Suppressor macrophage treated with lipopolysaccharide for 4 hours (primary cell): ENCODE measurements at places on chromosomes 2 and 18.
A peak's percentile ranks its signal among the peaks of the same experiment; 100 is the strongest.

DNA sequence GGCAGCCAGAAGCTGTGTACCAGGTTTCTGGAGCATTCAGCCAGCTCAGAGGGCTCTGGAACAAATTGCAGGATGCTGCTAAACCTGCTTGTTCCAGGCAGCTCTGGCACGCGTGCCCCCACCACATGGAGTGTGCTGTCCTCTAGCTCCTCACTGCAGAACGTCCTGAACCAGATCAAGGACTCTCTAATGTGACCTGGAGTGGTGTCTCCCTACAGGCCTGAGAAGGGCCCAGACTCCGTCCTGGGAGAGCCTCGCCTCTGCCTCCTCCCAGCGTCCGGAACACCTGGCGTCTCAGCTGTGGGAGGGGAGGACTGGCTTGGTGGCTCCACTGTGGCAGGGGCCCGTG lies 115.6 kb upstream of the GPC1 start:
- DNase-seq = no peak

DNA sequence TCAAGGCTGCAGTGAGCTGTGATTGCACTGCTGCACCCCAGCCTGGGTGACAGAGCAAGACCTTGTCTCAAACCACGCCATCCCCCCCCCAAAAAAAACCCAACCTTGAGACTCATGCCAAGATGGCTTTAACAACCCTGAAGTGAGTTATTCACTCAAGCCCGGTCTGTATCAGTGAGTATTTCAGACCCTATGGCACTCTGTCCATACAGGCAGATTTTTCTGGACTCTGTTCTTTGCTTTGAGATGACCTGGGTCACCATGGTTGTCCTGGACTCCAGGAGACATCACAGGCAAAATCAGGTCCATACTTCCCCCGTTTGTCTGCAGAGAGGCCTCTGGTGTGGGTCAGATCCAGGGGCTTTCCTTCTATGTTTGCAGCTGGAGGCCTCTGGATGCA lies 91.7 kb downstream of the TGOLN2 start:
- DNase-seq = no peak

DNA sequence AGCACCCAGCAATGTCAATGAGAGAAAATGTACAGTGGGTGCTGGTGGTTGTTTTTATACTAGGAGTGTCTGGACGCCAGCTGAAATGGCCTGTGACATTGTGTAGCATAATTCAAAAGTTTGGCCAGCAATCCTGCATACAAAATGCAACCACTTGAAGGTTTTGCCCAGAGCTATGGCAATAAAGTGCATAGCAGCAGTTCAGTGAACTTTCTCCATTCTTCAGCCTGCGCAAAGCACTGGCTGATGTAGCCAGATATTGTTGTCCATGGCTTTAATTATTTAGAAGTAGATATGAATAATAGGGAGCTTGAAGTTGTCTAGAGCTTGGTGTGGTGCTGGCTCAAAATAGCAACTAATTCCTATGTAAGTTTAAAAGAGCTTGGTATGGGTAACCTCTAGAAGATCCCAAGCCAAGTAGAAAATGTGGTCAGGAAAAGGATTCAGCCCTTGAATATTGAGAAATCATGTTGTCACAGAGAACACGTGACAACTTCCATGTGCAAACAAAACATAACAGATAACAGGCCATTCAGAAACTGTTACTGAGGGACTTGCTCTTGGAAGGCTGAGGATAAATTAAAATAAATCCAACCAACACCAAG lies 33.3 kb upstream of the PGAP1 start:
- DNase-seq = peak; percentile 35

DNA sequence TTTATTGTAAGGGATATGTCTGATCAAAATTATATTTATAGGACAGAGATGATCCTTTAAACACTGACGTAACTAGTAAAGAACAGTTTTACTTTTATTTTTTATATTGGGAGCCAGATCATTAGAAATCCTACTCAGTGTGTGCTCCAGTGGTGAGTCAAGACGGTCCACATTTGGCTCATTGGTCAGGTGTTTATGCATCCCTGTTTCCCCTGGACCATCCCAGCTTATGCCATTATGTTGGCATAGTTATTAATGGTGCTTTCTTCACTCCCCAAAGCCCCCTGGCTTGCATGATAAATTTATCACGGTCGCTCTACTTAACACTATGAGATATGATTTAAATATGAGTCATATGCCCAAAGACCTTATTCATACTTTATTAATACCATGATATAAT lies 293.4 kb downstream of the XIRP2 start:
- DNase-seq = no peak

DNA sequence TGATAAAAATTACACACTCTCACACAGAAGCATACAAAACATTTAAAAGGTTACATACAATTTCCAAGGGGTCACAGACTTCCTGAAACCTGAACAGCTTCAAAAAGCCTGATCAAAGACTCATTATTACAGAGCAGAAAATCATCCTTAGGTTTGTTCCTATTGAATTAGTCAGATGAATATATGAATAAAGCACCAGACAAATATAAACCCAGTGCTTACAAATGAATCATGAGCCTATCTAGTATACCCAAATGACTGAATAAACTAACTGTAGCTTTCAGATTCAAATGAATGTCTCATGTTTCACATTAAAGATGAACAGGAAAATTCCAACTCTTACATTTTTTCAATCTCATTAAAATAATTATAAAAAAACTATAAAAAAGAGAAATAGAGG lies 550.3 kb downstream of the SUCLG1 start:
- no peak for DNase-seq

DNA sequence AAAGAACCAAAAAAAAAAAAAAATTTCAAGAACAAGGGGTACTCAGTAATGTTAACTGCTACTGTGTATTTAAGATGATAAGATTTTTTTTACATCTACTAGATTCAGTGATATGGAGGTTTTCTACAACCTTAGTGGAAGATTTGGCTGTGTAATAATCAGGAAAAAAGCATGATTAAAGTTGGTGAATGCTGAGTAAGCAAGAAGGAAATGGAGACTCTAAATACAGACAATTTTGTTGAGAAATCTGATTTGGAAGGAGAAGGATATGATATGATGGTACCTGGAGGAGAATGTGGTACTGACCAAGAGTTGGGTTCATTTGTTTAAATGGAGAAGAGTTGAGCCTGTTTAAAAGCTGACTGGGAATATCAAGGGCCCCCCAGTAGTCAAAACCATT lies 125.1 kb downstream of the WDPCP start:
- no peak for DNase-seq

GRCh38 chr2:236633219-236633570 lies 63.6 kb downstream of the ACKR3 start:
- DNase-seq = no peak

DNA sequence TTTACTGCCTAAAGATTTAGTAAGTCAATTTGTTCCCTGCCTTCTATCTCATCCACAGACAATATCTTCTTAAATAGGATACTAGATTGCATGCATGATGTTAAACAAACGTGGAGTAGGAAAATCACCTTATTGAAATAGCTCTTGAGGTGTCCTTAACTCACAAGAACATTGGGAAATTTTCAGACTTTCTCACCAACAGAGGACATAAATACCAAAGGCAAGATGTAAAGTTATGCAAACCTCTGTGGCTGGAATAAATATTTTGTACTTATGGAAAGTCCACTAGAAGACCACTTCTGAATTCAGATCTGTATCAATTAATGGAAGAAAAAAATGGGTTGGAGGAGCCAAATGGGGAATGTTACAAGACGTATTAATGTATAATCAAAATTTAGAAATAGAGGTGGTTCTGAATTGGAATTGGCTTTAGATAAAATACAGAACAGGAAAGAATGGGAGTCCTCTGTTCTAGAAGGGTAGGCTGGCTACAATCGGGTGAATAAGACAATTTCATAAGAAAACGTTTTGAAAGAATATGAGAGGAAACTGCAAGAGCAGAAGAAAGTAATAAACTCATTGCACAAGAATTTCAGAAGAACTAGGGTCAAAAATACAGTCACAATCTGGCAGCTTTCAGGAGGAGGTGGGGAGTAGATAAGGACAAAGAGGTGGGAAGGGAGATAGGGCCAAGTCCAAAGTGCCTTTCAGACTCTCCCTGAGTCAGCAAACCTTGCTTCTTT lies 69.3 kb upstream of the FN1 start:
- peak; percentile 72 for DNase-seq

GRCh38 chr2:98509542-98510321 lies 65.1 kb downstream of the INPP4A start:
- no peak for DNase-seq

DNA sequence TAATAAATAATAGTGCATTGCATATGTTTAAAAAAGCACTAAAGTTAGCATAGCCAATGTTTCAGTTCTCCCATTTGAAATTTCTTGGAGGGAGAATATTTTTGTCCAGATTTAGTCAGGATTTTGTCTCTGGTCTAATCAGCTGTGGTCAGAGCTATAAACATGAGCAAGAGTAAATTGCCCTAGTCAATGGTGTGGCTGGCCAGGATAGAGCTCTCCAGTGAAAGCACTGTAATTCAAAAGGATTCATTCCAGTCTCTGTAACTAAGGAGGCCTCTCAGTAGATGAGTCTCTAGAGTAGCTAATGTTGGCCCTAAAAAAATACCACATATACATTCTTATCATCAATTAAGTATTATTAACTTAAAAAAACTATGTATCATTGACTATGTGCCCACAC lies 241.6 kb downstream of the CDCA7 start:
- DNase-seq = no peak

DNA sequence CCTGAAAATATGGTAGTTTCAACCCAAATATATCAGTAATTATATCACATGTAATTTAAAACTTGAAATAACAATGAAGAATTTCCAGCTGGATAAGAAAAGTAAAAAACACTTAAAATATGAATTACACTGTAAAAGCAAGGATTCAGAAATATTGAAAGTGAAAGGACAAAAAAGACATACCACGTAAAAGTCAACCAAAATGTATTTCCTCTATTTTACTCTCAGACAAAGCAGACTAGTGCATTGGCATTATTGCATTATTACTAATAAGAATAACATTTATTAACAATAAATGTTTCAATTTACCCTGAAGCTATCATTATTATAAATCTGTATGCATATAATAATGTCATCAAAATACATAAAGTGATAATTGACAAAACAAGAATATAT lies 445.1 kb upstream of the TRIB2 start:
- DNase-seq = peak; percentile 58

GRCh38 chr2:48343571-48344440 lies 186.1 kb upstream of the STON1 start:
- peak; percentile 53 for DNase-seq

GRCh38 chr2:235527806-235528469 lies 34.1 kb downstream of the AGAP1 start:
- no peak for DNase-seq

DNA sequence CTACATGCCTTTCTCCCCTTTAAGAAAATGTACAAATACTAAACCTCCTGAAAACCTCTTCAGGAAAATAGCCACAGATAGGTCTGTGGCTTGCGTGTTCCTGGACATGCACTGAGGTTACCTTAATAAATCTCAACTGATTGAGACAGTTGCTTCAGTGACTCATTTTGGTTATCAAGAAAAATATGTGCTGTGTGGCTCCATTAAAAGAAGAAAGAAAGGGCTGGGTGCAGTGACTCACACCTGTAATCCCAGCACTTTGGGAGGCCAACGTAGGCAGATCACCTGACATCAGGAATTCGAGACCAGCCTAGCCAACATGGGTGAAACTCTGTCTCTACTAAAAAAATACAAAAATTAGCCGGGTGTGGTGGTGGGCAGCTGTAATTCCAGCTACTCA lies 27.1 kb downstream of the CREG2 start:
- DNase-seq = no peak

DNA sequence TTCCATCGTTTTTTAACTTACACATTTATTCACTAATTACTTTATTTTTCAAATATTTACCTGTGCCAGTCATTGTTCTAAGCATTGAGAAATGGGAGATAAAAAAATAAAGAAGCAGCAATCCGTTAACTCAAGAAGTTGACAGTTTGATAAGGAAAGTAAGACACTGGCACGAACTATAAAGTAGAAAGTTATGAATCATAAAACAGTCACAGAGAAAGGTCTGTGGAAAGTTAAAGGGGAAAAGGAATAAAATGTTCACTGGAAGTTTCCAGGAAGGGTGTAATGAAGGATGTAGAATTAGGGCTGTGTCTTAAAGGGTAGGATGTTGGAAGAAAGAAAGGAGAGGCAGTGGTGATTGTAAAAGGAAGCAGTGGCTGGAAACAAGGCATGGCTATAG lies 118.9 kb downstream of the RDH14 start:
- no peak for DNase-seq

- no peak for DNase-seq
Measured at GRCh38 chr2:167049659-167050058, 161.4 kb downstream of the XIRP2 start.

DNA sequence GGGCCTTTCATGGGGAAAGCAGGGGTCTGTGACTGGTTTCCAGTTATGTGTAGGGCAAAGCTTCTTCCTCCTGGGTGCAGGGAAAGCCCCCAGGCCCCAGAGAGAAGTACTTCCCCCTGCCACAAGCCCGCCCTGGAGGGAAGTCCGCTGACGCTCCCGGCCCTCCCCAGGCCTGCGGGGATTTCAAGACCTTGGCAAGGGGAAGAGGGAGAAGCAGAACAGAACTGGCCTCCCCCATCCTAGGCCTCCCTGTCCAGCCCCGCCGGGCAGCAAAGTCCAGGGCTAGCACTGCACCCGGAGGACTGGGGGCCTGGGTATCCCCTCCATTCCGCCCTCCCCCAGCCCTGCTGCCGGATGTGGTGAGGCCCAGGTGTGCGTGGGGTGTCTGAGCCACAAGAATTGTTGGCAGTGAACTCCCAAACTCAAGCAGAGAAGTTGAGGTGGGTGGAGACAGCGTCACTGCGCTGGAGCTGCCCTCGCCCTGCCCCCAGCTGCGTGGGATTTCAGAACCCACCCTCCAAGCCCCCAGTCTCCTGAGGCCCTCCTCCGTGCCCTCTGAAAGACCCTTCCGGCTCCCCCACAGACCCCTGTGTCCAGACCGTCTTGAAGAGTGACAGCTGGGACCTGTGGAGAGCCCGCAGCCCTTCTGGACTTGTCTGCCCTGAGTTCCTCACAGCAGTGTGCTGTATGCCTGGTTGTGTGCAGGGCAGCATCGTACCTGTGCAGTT lies 1.1 kb upstream of the DUSP2 start:
- DNase-seq = peak; percentile 98

- no peak for DNase-seq
Measured at GRCh38 chr2:12317814-12318426, 398.8 kb upstream of the TRIB2 start.

DNA sequence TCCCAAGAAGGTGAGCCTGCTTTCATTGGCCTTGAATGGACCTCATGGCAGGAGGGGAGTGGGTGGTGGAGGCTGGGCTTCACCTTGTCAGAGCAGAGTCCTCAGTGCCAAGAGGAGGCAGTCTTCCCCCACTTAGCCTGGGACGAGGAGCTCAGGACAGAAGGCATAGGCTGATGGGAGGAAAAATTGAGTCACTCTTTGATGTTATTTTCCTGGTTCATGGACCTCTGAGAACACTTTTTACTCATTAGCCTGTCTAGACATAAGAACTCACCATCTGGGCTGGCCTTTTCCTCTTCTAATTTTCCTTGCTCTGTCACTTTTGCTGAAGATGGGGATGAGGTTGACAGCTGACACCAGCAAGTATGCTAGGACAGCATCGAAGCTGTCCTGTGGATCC lies 225.7 kb upstream of the TNP1 start:
- no peak for DNase-seq
